HAP-1 (cell line): ENCODE measurements at places on chromosomes 1 and 21.

DNA sequence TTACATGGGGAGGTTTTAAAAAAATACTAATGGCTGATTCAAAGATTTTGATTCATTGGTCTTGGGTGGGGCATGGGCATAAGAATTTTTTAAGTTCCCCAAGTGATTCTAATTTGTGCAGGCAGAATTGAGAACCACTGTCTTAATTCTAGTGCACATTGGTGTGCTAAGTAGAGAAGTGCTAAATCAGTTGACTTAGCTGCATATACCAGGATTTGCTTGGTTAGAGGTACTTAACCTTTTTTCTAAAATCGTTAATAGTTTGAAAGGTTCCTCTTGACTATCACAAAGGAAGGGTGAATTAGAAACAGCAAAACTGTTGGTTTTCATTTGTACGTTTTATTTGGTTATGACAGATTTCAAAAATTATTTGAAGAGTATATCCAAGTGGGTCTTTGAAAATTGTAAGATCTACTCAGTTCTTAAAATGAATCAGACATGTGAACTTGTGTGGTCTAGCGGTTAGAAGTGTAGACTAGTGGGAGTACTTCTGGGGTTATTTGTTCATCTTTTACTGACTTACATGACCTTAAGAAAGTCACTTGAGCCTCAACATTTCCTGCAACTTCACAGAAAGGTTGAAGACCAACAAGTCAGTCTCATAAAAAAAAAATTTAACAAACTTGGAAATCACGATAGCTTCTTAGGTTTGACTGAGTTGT is 66.7 kb downstream of the RPAP2 start:
- DNase-seq: no peak

GRCh38 chr1:194447636-194448035 is 1261.2 kb upstream of the B3GALT2 start:
- DNase-seq: no peak

DNA sequence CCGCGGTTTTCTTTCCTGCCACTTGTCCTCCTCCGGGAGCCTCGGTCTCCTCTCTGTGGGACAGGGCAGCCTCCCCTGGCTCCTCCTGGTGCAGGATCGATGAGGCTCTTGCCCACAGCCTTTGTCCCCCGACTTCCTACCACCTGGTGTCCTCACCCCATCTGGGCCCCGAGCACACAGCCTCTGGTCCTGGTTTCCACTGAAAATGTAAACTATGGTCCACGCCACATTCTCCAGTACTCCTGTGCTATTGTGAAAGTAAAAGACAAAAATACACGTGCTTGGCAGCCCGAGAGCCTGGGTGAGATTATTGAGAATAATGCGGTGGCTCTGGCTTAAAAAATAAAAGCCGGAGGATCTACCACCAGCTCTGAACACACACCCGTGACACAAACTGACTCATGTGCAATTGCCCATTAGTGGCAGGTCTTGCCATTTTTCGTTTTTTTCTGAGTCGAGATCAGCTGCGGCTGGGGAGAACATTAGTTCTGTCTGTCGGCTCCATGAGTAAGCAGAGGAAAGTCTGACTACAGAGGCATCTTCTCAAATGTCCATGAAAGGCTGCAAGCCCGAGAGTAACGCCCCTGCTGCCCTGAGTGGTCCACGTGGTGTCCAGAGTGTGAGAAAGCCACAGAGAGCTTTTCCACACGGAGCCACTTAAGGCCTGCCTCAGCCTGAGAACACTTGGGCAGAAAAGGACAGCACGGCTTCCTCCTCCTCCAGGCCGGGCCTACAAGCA is 5.7 kb upstream of the COL6A2 start:
- DNase-seq: no peak

DNA sequence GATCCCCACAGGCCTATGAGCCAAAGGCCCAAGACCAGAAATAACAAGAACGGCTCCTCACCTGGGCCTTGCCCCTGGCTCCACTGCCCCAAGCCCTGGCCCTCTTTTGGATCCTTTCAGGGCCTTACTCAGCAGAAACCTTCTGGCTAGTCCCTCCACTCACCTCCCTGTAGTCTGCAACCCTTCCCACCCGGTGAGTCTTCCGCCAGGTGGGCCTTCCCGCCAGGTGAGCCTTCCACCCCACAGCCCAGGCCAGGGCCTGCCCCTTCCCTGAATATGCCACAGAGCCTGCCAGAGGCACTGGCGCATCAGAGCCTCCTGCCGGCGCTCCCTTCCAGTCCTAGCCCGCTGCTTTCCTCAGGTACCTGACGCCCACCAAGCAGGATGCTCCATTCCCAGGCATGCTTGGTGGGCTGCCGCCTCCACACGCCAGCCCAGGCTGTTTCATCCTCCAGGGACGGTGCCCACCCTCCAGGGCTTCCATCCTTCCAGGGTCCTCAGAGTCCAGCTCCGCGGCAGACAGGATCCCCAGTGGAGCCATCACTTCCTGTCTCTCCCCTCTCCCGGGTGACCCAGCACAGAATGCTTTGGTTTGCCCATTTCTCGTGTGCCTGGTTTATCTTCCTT is 20.9 kb downstream of the LHX4 start:
- DNase-seq: no peak

DNA sequence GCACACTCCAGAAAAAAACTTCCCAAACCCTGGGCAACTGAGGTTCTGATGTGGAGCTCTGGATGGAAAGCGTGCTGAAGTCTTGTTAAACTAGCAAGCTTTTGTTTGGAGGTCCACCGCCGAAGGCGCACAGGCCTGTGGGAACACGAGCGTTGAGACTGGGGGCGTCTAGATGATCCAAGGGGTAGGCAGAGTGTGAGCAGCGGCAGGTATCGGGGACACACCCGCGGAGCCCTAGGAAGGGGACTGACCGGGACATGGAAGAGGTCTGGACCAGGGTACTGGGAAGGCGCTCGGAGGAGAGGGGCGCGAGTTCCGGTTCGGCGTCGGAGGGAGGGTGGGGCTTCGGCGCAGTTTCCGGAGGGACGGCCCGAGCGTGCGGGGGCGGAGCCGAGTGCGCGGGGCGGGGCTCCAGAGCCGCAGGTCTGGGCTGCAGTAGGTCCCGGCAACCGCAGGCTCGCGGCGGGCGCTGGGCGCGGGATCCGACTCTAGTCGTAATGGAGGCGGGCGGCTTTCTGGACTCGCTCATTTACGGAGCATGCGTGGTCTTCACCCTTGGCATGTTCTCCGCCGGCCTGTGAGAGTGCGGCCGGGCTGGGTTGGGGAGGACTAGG is at the start of gene SLC50A1:
SLC50A1 (plus strand) TSS at position 438 of the 614 bp plus-strand sequence; CDS start at position 498, 60 bp downstream.
- DNase-seq: peak; percentile 87

DNA sequence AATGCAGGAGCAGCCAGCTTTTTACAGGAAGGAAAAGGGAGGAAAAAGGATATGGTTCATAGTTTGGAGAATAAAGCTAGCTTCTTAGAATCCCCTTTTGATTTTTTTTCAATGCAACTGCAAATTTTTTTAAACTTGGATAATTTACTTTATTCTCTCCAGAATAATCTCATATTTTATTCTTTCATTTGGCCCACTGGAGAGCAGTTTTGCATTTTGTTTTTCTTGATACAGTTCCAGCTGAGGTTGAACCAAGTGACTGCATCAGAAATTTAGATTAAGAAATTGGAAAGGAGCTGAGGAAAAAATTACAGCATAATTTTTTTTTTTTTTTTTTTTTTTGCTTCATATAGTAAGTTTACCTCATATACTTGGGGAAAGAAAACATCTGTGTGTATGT is 22.8 kb downstream of the GABPA start:
- DNase-seq: no peak

- no peak for DNase-seq
These were observed 53.0 kb downstream of the SLC45A1 start for GRCh38 chr1:8370905-8371315.

- DNase-seq: no peak
These were observed 71.5 kb upstream of the QSOX1 start for GRCh38 chr1:180083164-180083563.

DNA sequence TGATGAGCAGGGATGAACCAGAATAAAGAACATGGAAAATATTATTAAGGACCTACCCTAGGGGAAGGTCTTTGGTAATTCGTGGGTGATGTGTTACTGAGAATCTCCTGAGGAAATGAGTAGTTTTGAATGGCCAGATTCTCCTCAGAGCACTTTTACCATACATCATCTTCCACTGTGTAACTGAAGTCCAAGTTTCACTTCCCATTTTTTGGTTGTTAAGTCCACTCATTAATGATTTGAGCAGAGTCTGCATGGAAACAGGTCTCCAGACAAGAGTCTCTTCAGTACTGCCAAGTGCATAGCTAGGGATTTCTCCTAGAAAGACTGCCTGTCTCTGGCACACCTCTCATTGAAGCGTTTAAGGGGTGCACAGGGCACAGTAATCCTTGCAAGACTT is 48.7 kb upstream of the PCP4 start:
- no peak for DNase-seq
